ENCODE measurements at places on chromosomes 16 and 17.

DNA sequence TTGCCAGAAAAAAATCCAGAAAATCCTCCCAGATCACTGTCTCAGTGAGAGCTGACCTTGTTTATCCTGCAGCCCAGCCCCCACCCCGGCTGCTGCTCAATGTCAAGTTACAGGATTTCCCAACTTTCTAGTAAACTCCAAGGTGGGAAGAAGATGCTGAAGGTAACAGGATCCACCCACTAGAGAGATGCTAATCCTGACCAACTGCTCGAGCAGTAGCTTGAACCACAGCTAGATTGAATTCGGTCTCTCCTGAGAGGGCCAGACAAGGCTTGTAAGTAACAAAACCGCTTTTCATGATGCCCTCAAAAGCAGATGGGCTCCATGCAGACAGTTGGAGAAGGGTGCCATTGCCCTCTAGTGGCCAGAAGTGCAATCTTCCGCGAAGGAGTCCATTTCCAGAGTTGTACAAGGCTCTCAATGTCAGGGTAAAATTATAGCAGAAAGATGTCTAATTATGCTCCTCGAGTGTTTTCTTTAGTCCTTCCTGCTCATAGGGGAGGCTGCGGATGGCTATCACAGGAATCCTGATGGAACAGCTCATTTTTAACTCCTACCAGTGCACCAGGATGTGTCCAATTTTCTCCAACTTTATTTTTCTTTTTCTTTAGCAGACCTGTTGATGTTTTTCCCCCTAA lies 3.9 kb downstream of the CDH11 start:
- peak; percentile 64 for DNase-seq

DNA sequence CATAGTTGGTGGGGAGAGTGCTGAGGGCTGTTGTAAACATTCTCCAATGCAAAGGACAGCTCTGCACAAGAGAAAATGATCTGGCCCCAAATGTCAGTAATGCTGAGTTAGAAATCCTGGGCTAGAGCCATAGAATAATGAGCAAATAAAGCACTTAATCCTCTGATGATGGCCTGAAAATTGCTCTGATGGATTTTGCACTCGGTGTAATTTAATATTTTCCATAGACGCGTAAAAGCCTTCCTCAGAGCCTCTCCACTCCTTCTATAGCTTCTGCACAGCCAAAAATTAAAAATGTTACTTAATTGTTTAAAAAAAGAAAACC lies 23.7 kb downstream of the FAM20A start:
- DNase-seq = no peak

- DNase-seq = peak; percentile 99
These were observed 14.0 kb downstream of the CCR7 start for GRCh38 chr17:40551091-40551878.

DNA sequence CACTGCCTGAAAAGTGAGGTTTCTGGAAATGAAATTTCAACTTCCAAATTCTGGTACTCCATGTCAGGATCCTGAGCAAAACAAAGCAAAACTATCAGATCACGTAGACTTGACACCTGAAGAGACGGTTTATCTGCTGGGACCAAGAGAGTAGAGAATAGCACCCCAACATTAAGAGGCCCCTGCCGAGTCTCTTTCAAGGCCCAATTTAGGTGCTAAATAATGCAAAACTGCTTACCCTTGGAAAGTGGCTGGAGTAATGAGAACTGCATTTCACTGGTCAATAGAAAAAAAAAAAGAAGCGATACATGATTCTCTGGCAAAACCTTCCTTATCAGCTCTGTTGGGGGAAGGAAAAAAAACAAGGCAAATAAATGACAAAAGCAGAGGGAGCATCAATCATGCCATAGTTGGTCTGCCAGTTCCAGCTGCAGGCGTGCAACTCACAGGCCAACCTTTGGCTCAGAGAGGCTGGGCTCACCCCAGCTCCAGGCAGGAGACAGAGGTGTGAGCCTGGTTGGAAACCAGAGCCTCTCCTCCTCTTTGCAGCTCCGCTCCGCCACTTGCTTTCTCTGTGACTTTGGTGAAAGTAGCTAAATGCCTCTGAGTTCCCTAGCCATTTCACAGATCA lies 595.2 kb downstream of the TOX3 start:
- DNase-seq = no peak

DNA sequence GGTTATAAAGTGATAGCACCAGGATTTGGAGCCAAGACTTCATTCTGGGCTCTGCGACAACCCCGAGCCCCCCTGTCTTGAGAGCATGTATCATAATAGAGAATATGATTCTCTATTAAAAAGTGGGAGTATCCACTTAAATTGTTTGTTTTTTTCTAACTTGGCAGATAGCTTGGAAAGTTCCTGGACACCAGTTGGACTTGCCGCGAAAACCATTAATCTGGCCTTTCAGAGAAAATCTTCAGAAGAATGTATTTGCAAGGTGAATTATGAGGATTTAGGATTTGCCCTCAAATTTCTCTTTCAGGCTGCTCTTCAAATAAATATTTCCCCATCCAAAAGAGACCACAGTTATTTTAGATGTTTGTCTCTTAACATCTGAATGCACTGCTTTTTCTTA lies 53.5 kb downstream of the MARCHF10 start:
- no peak for DNase-seq

GRCh38 chr16:68361485-68361884 lies 50.7 kb downstream of the PRMT7 start:
- DNase-seq = no peak

GRCh38 chr16:58882292-58882691 lies 148.2 kb upstream of the GOT2 start:
- DNase-seq = no peak

DNA sequence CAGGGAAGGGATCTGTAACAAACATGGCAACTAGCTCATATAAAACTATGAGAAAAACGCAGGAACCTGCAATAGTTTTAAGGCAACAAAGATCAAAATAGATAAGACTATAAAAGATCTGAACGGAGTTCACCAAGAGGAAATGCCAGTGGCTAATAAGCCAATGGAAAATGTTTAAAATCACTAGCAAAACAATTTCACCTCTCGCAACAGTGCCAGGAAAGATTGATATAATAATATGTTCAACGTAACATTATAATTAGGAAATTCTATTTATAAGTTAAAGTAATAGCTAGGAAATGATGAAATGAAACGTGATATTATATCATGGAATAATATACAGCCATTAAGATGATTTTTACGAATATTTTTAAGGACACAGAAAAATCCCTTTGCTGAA lies 16.0 kb downstream of the MRC2 start:
- DNase-seq = no peak

DNA sequence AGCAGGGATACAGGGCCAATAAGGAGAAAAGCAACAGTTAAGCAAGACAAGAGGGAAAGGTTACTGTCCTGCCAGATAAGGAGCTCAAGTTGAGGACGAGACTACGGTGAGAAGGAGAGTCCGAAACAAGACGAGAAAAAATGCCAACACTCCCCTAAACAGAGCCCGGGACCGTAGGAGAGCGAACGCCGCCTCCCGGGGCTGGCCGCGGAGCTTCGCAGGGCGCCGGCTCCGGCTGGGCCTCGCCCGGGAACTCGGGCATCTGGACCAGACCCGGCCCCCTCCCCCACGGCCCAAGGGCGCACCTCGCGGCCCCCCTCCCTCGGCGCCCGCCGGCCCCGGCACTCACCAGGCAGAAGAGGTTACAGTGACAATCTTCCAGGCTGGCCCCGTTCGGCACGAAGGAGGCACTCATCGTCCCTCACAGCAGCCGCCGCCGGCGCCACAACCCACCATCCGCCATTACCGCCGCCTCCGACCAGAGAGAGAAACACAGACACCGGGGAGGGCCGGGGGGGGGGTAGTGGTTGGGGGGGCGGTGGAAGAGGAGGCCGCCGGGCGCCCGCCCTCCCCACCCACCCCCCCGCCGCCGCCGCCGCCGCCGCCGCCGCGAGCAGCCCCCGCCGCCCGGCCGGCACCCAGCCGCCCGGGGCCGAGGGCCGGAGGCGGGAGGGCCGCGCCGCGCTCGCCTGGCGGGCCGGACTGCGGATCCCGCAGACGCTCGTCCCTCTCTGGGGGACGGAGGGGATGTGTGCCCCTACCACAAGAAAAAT lies at the start of gene MED13:
Gene MED13, minus strand, starts transcription at position 488 of the 773 bp plus-strand sequence. Its CDS starts 73 bp downstream, at position 415.
- DNase-seq = no peak

DNA sequence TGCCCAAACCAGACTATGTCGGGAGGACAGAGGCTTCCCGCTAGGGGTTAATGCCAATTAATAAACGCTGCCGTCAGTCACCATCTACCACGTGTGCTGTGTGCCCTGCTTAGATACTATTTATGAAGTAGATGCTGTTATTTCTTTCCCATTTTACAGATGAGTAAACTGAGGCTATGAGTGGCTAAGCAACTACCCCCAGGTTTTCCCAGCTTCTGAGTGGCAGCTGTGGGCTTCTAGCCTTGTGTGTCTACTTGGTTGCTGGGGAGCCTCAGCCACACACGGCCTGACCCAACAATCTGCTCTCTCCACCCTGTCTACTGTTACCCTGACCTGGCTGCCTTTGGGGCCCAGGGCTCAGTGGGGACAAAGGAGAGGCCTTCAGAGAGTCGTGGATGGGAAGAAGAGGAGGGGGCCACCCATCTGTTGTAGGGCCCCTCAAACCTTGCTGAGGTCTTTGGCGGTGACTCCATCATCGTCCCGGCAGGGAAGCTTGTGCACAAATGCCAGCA lies 7.1 kb downstream of the GIT1 start:
- no peak for DNase-seq

DNA sequence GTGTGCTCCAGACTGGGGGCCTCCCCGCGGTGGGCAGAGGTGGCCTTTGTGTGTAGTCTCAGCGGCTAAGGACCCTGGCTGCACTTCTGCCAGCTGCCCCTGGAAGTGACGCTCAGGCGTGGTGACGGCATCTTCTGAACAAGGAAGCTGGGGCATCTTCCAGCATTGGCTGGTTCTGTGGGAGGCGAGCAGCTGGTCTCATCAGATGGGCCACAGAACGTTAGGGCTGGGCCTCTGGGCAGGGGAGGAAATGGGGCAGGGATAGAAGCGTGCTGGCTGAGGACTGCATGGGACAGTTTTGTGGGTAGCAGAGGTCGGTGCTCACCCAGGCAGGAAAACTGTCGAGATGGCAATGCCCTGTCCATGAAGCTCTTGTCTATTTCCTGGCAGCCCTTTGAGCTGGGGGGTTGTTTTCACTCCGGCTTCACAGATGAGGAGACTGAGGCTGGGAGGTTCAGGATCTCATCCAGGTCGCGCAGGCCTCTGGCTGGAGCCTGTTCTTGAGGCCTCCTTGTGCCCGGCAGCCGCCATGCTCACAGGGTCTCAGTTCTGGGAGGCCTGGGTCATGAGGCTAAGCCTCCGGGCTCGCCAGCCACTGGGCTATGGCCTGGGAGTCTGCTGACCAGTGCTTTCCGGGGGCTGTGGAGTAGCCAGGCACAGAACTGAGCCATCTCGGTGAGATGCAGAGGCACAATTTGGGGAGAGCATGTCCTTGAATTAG lies 16.3 kb downstream of the IRF8 start:
- DNase-seq = no peak

DNA sequence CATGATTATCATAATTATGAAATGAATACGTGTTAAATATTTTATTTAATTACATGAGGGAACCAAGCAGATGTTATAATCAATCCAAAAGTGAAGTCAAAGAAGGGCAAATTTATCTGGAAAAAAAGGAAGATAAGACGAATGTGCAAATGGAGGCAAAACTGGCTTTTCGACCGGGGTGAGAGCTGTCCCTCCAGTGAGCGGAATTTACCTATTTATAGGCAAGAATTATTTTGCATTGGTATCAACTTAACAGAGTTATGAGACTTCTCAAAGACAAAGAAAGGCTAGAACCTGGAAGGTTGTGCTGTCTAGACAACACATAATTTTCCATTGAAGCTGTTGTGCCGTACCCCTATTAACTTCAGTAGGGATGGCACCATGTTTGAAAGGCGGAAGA lies 1.4 kb upstream of the GGA2 start:
- DNase-seq = no peak

- no peak for DNase-seq
These were observed 98.2 kb downstream of the CA4 start for GRCh38 chr17:60247836-60248461.

DNA sequence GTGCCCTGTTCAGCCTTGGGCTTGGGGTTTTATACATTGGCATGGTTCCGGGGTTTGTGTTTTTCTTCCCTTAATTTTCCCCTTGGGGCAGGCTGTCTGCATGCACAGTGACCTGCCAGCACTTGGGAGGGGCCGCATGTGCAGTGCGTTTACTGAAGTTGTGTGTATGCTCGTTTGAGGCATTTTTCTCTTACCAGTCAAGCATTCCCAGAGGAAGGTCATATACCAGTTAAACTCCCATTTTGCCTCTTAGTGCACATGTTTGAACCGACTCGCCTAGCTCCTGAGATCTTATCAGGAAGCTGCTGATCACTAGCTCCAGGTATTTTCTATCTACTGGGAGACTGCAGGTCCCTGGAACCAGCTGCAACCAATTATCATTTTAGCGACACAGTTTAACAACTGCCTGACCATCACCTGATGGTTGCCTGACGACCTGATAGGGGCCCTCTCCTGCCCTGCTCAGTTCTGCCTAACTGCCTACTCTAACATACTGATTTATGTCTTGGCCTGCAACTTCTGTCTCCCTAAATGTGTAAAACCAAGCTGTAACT lies 51.4 kb downstream of the MFSD11 start:
- no peak for DNase-seq

DNA sequence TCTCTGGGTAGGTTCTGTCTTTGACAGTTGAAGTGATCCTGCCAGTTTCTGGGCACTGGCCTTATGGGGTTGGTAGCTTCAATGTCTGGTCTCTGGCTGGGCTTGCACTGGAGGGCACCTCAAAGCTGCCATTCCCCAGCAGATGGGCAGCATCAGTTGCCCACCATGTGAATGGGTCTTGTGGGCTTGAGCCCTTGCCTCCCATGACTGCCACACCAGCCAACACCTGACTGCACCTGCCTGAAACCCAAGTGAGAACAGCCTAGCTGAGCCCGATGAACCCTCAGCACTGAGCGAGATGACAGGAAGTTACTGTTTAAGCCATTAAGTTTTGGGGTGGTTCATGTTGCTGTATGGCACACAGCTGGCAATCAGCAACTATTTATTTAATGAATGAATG lies 69.1 kb upstream of the AXIN2 start:
- DNase-seq = no peak

DNA sequence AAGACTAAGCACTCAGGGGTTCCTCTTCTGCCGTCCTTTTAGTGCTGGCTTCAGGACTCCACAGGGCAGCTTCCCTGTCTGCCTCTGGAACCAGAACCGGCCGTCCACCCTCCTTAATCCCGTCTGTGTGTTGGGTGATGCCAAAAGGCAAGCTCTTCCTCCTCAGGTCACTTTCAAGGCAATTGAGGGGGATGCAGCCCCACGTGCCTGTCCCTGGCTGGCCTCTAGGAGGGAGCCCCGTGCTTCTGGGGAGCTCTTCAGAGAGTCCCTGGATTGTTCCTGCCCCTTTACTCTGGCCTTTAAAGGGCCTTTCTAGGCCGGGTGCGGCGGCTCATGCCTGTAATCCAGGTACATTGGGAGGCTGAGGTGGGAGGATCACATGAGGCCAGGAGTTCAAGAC lies 77.1 kb downstream of the CRISPLD2 start:
- DNase-seq = no peak

DNA sequence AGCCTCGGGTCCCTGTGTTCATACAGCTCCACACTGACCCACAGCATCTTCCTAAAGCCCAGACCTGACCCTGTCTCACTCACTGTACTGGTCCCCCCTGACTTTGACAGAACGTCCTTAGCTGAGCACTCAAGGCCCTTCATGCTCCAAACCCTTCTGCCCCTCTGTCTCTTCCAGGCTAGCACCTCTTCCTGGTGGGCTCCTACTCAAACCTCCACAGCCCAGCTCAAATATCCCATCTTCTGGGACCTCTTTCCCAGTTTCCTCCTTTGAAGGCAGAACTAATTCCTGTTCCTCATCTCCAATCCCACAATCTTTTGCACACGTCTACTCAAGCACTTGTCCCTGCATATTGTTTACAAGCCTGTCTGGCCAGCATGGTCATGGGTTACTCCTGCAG lies 8.8 kb downstream of the GRIN2C start:
- DNase-seq = no peak

GRCh38 chr17:82878527-82878926 lies 38.7 kb upstream of the ZNF750 start:
- no peak for DNase-seq

Data from AG09319 (cell line).